Diencephalon (tissue), 1 donor: ENCODE measurements at places on chromosomes 4 and X. TPM values are rescaled to one million over a fixed set of nuclear protein-coding genes. Genes with fewer than 3 reads are reported as not detected.

The ADGRG4 gene
- total RNA-seq = not detected

The C1QTNF7 gene
- 0.69 TPM for total RNA-seq

The TRIM61 gene
- 3.2 TPM for total RNA-seq

The DGAT2L6 gene
- total RNA-seq = not detected

The TMSB15B gene
- total RNA-seq = 22.4 TPM

The MSX1 gene
- 2.1 TPM for total RNA-seq

The ETFDH gene
- total RNA-seq = 27.2 TPM

The NRK gene
- 0.46 TPM for total RNA-seq

The IL2 gene
- total RNA-seq = not detected

The SORCS2 gene
- 20.3 TPM for total RNA-seq

The SPANXA1 gene
- not detected for total RNA-seq

The UBQLN2 gene
- total RNA-seq = 37.6 TPM

The ASB9 gene
- 1.2 TPM for total RNA-seq

The ZDHHC9 gene
- total RNA-seq = 31.6 TPM

The TAF7L gene
- 0.46 TPM for total RNA-seq

The OPHN1 gene
- 42.9 TPM for total RNA-seq

The NLGN4X gene
- 71.3 TPM for total RNA-seq

The CDKL2 gene
- 80.3 TPM for total RNA-seq

The ARHGAP4 gene
- total RNA-seq = 11.1 TPM

The ABCG2 gene
- 24.7 TPM for total RNA-seq

The UGT2A3 gene
- not detected for total RNA-seq

The RHOXF1 gene
- total RNA-seq = not detected

The RAB40A gene
- total RNA-seq = 1.8 TPM

The ADH4 gene
- not detected for total RNA-seq

The XAGE2 gene
- total RNA-seq = not detected

The MRPL1 gene
- total RNA-seq = 49.1 TPM

The NUDT10 gene
- 37.1 TPM for total RNA-seq

The PABPC5 gene
- total RNA-seq = 16.6 TPM

The ABLIM2 gene
- 30.0 TPM for total RNA-seq

The USP51 gene
- total RNA-seq = 8.1 TPM

The NDNF gene
- total RNA-seq = 11.8 TPM

The SOWAHD gene
- total RNA-seq = 0.69 TPM

The RBM10 gene
- total RNA-seq = 33.9 TPM

The SYNPO2 gene
- total RNA-seq = 8.1 TPM

The TSC22D3 gene
- 70.4 TPM for total RNA-seq

The VMA21 gene
- total RNA-seq = 190 TPM

The SSX4 gene
- total RNA-seq = not detected

The HPGD gene
- total RNA-seq = 8.5 TPM

The GLOD5 gene
- not detected for total RNA-seq

The C4orf50 gene
- 19.4 TPM for total RNA-seq

The LDB2 gene
- total RNA-seq = 99.4 TPM

The DAPP1 gene
- 1.6 TPM for total RNA-seq

The GAGE2A gene
- not detected for total RNA-seq

The ADGRG2 gene
- total RNA-seq = 0.69 TPM

The SATL1 gene
- 2.5 TPM for total RNA-seq

The USP17L13 gene
- not detected for total RNA-seq

The HAND2 gene
- not detected for total RNA-seq

The TCEAL5 gene
- 13.6 TPM for total RNA-seq
